ENCODE measurements at places on chromosomes 4 and X.
A peak's percentile ranks its signal among the peaks of the same experiment; 100 is the strongest.

GRCh38 chr4:122908223-122908622 is 14.2 kb downstream of the NUDT6 start:
- no peak for DNase-seq

- peak; percentile 29 for DNase-seq
Measured at GRCh38 chr4:123554801-123555232, 158.2 kb downstream of the SPRY1 start.

DNA sequence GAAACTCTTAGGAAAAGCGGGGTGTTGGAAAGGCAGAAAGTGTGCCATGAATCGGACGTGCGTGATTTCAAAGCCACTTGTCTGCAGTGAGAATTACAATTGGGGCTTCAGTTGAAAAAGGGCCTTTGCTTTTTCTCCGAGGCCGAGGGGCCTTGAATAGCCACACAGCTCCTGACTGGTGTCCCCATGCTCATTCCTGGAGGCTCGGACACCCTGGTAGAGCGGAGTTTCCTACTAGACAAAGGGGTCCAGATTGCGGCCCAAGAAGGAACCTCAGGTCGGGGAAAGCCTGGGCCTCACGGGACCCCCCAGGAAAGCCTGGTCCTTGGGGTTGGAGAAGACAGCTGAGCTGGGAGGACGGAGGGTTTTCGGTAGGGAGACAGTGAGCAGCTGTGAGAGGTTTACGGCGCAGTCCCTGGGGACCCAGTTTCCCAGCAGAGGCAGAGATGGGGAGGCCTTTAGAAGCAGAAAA is 3.0 kb upstream of the SHOX start:
- no peak for DNase-seq

GRCh38 chrX:9495496-9495895 is 30.6 kb downstream of the TBL1X start:
- no peak for DNase-seq

All from pons (tissue), 1 donor.